Neural crest cell (in vitro differentiated cells): ENCODE measurements at places on chromosomes 3 and 15.

DNA sequence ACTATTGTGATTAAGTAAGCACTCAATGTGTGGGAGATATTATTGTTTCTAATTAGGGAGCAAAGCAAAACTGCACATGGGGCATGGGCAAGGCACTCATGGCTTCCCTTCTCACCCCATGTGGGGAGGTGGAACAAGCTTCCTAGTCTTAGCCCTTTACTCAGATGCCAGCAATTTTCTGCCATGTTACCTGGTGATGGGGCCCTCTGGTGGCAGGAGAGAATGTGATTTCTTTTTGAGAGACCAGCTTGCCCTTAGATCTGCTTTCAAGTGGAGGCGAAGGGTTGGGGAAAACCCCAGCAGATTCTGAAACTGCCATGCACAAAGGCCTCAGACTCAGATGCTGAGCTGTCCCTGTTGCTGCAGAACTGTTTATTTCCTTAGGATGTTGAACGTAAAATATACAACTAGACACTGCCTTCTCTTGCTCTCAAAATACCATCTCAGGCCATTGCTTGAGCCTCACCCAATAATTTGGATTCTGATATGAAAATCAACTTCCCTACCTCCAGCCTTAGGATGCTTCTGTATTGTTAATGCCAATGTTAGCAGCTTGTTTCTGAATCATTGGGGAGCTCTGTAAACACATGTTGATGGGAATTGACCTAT is 130.2 kb upstream of the TPRG1 start:
- peak; percentile 12 for DNase-seq

DNA sequence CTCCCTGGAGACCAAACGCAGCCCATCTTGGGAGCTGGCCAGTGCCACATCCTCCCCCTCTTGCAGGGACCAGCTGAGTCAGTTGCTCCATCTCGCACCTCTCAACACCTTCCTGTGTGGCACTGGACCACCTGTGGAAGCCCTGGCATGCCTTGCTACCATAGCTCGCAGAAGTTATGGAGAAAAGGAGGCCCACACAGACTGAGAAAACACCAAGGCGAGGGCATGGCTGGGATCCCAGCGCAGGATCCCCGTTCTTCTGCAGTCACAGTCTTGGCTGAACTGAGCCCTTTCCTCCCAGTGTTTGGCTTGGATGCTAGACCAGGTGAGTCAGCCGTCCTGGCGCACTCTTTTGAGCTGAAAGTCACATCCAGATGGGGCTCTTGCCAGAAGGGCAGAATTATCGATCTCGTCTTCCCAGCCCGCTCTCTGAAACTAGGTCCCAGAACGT is 46.9 kb downstream of the CHRD start:
- DNase-seq = no peak

DNA sequence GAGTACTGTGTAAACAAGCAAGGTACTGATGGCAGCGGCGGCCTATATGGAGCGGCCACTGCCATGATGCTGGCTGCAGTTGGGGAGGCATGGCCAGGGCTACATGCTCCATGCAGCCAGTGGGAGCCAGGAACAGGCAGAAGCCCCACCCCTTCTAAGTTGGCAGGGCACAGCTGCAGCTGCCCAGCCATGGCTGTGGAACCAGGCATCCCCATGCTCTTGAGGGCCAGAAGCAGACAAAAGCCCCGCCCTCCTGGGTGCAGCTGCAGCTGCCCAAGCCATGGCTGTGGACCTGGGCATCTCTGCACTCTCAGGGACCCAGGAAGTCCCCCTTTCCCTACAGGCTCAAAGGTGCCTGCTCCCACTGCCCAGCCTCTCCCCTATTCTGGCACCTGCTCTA is 150.9 kb downstream of the FMN1 start:
- DNase-seq = no peak

GRCh38 chr15:41952013-41952563 is 20.3 kb downstream of the EHD4 start:
- no peak for DNase-seq

DNA sequence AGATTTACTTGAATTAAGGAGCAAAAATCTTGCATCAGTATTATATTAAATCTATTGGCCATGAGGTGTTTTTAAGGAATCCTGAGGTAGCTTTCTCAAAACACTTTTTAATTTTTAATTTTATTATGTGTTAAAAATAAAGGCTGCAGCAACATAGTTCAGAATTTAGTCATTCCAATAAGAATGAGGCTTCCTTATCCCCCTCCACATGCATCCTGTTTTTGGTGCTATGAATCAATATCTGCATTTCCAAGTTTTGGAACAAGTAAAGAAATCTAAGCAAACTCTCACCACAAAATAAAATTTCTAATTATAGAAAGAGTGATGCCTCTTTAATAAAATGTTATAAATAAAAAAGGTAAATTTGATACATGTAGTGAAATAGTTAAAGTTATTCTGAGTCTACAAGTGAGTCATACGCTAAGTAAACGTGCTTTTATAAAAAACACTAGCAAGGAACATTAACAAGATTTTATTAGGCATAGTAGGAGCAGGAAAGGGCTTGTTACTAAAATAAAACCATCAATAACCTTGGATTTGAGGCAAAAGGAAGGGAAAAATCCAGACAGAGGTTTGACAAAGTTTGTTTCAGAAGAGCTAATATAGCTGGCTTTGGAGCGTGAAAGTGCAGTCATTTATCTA is 1218.0 kb downstream of the NSUN3 start:
- no peak for DNase-seq

DNA sequence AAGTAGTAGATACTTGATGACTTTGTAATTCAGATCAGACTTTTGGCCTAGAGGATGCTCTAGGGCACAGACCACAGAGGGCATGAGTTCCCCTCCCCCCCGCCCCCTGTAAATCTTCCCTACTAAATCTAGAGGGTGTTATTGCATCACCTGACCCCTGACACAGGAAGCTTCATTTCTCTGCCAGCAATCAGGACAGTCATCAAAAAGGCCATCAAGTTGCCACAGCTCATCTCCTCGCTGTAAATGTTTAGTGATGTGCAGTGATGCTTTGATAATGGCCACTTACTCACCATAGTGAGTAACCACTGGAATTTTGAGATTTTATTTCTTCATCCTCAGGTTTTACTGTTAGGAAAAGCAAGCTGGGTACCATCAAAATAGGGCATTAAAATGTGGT is 289.2 kb upstream of the CHRM5 start:
- DNase-seq = no peak

DNA sequence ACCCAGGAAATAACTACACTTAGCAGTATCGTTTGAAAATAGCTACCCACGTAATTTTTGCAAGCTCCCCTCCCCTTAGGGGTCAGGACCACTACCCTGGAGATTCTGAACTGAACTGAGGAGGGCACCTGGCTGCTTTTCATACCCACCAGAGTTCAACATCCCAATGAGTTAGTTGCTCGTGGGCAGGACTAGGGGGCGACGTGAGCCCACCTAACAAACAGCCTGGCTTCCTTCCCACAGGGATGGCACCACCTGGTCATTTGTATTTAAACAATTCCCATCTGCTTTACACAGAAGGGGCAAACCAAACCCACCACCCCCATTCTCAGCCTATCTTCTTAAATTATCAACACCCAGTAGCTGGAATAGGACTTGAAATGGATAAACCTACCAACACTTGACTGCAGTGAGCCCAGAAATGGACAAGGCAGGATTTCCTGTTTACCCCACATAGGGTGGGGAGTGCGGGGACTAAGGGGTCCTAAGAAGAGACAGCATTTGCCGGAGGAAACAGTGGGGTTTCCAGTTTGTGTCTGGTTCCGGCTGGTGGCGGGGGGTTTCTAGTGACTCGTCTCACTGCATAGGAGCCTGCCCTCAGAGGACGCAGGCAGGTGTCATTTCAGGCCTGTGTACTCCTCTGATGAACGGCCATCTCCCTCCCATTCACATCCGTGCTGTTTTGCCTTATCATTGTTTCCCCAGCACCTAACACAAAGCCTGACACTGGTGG is 11.6 kb upstream of the VGLL4 start:
- DNase-seq = no peak
